ENCODE measurements at places on chromosomes 7 and 10.

GRCh38 chr7:141071260-141071854 lies 2.5 kb upstream of the TMEM178B start:
- DNase-seq = no peak

DNA sequence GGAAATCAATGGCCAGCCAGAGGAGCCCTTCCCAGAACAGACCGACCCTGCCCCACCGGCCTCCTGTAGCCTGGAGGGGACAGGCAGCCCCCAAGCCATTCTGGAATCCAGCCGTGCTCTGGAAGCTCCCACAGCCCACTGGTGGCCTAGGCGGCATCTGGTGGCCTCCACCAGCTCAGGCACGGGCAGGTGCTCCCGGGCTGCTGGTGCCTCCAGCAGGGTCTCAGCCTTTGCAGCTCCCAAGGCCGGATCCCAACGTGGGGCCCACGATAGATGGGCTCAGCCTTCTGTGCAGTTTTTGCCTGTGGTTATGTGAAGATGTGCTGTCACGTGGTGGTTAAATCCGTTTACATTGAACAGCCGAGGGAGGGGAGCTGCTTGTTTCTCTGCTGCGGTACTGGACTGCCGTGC lies 44.4 kb downstream of the JAKMIP3 start:
- no peak for DNase-seq

DNA sequence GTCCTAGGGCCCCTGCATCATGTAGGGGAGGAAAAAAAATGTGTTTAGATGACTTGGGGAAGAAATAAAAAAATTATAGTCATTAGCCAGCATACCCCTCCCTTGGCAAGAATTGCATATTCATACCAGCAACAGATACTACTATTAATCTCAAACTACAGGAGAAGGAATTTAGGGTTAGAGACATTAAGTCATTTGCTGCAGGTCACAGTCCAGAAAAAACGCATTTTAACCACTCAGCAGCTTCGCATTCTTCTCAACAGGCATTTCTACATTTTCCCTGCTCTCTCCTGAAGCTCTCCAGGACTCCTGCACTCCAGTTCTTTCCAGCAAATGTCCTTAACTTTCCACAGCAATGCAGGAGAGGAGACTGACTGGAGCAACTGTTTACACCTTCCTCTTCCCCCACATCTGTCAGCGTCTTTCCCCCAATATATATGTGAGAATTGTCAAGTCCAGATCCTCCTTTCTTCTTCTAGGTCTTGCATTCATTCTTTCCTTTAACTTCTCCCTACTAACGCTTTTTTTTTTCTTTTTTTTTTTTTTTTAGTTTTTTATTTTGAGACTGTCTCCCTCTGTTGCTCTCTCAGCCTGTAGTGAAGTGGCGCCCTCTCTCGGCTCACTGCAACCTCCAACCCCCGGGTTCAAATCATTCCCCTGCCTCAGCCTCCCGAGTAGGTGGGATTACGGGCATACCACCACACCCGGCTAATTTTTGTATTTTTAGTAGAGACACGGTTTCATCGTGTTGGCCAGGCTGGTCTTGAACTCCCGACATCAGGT lies 35.6 kb downstream of the PRPS1L1 start:
- DNase-seq = no peak

GRCh38 chr7:88866265-88866863 lies 70.8 kb upstream of the TEX47 start:
- DNase-seq = no peak

DNA sequence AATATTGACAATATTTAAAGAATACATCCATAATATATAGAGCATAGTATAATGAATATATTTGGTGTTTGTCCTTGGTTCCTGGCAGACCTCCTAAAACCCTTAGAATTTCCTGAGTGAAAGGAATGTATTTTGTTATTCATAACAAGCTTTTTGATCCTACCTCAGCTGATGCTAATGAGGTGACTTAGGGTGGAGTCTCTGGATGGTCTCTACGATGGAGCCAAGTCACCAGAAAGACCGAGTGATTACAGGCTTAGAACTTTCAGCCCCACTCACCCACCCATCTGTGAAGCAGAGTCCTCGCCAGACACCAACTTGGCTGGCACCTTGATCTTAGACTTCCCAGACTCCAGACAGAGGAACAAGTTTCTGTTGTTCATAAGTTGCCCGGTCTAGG lies 35.9 kb downstream of the UPF2 start:
- no peak for DNase-seq

DNA sequence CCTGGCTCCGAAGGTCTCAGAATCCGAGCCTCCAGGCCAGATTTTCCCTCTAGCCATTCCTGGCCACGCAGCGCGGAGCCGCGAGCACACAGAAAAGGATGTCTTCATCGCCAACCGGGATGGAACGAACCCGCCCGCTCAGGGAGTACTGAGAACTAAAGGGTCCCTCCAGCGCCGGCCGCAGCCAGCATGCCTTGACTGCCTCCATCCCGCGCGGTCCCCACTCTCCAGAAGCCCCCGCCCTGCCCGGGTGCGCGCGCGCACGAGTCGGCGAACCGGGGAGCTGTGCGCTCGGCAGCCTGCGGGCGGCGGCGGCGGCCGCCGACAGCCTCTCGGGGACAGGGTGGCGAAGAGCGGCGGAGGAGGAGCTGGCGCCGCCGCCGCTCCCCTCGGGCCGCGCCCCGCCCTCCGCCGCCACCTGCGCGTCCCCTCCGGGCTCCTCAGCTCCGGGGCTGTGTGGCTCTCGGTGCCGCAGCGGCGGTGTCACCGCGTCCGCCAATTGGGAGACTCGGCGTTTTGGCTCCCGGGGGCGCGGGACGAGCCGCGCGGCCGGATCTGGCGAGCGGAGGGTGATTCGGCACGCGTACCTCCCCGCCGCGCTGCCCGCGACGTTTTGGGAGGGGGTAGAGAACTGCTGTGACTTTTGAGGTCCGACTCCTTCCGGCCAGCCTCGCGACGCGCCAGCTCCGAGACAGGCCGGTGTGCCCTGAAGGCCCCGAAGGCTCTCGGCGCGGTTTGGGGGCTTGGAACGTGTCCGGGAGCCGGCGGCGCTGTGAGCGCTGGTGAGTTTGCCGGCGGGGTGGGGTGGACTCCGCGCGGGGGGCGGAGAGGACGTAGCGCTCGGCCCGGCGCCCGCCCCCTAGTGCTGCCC lies 453 bp upstream of the GALNT17 start:
- no peak for DNase-seq

DNA sequence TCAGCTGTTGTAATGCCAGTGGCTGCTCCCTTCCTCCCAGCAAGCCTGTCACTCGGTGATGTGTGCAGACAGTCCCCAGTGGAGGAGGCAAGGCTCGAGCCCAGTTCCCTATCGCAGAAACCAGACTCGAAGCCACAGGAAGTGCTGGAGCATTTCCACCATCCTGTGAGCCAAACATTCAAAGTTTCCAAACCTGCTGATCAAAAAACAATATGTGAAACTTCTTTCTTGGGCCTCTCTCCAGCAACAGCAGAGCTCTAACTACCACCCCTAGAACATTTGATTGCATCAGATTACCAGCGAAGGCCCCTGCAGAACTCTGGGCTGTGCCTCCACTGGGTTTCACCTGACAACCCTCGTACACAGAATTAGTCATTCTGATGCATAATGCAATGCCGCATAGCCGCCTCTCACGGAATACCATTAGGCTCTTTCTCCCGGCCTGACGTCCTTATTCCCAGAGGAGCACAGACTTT lies 94.0 kb downstream of the ELMO1 start:
- peak; percentile 62 for DNase-seq

- DNase-seq = no peak
These were observed 1.5 kb upstream of the SFMBT2 start for GRCh38 chr10:7412237-7412927.

DNA sequence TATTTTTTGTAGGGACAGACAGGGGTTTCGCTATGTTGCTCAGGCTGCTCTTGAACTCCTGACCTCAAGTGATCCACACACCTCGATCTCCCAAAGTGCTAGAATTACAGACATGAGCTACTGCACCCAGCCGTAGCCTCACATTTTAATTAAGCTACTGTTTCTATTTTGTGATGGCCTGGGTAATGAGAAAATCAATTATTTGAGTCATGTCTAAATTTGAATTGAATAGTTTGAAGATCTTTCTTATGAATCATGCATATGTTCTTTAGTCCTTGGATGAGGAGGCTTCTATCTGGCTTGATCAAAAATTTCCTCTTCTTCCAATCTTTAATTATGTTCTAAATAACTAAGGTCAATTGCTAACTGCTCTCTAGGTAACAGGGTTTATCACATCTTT lies 175.0 kb downstream of the REEP3 start:
- no peak for DNase-seq

GRCh38 chr10:72697716-72698115 lies 5.8 kb downstream of the MCU start:
- DNase-seq = no peak

GRCh38 chr7:33446551-33446950 lies 317.2 kb downstream of the BBS9 start:
- no peak for DNase-seq

- no peak for DNase-seq
These were observed 145.1 kb downstream of the TMEM178B start for GRCh38 chr7:141218941-141219340.

- no peak for DNase-seq
These were observed 13.2 kb downstream of the ITGB8 start for GRCh38 chr7:20343941-20344340.

- DNase-seq = no peak
These were observed 121.3 kb downstream of the ADCY1 start for GRCh38 chr7:45695249-45695995.

GRCh38 chr7:43490016-43490415 lies 92.9 kb upstream of the STK17A start:
- DNase-seq = no peak

DNA sequence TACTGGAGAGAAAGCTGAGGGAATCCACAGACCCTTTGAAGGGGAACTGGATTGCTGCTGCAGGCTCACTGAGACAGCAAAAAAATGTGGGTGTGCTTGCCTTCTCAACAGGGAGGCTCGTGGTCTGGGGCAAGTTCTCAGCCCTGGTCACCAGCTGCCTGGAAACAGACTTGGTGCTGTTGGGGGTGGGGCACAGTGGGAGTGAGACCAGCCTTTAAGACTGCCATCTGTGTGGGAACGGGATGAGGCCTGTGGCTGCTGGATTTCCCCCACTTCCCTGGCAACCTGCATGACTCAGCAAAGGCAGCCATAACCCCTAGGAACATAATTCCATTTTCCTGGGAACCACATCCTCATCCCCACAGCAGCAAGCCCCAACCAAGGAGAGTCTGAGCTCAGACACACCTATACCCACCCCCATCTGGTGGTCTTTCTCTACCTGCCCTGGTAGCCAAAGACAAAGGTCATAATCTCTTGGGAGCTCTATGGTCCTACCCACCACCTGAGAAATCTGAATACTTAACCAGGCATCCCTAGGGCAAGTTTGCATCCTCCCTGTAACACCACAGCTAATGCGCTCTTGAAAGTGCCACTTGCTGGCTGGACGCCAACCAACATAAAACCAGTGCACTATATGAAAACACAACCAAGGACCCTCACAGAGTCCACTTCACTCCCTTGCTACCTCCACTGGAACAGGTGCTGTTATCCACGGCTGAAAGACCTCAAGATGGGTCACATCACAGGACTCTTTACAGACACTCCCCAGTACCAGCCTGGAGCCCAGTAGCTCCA lies 45.0 kb upstream of the TFEC start:
- DNase-seq = no peak

GRCh38 chr7:36526863-36527548 lies 137.3 kb downstream of the ANLN start:
- no peak for DNase-seq

DNA sequence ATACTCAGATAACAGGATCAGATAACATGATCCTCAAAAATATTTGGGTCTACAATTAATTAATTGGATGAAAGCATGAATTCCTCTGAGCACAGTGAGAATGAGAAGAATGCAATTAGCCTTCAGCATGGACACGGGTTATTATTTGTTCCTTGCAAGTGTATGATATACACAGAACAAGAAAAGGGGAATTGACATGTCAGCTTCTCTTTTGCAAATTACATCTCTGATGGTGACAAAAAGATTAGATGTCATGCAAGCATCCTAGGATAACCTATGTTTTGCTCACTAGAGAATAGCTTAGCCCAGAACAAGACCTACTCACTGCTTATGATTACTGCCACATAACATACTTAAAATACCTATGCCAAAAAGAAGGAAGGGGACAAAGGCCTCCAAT lies 120.3 kb downstream of the ABLIM1 start:
- DNase-seq = no peak

- no peak for DNase-seq
These were observed 336.0 kb downstream of the AUTS2 start for GRCh38 chr7:69934144-69934903.

DNA sequence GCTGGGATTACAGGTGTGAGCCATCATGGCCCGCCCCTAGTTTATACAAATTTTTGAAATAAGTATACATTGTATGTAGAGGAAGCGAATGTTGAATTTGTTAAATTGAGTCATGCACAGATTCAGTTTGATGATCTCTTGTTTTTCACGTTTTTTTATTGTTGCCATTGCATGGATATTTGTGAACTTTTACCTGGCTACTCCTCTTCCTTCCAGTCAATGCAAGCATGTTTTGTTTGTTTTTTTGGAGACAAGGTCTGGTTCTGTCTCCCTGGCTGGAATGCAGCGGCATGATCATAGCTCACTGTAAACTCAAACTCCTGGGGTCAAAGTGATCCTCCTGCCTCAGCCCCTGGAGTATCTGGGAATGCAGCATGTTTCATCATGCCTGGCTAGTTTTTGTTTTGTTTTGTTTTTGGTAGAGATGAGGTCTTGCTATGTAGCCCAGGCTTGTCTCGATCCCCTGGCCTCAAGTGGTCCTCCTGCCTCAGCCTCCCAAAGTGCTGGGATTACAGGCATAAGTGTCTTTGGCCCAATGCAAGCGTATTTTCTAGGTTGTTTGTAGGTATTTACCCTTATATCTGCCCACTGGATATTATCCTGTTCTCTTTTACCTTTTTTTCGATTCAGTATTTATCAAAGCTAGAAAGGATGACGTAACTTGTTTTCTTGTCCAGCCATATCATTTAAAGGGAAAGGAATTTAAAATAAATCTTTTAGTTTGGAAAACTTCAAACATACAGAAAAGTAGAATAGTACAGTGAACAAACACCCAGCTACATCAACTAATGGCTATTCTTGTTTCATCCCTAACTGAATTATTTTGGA lies 11.0 kb downstream of the LCOR start:
- DNase-seq = no peak

GRCh38 chr10:128185627-128186026 lies 59.4 kb upstream of the MKI67 start:
- DNase-seq = no peak

- no peak for DNase-seq
These were observed 49.9 kb downstream of the CALML3 start for GRCh38 chr10:5574642-5575131.

DNA sequence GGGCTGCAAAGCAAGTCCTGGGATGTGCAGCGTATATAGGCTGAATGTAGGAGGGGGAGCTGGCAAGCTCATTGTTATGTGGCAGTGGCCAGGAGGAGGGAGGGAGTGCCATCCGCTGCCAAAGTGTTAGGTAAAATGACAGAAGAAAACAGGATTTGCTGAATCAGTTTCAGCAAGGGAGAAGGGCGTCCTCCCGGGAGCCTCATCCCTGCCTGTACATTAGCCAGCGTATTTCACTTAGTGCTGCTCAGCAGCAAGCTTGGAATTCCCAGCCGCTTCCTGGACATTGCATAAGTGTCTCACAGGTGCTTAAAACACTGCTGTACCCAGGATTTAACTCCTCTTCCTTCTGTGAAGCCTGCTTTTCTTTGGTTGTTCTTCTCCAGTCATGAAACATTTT lies 2.5 kb downstream of the NIPSNAP2 start:
- no peak for DNase-seq
